ENCODE measurements at places on chromosomes 11 and 22.

DNA sequence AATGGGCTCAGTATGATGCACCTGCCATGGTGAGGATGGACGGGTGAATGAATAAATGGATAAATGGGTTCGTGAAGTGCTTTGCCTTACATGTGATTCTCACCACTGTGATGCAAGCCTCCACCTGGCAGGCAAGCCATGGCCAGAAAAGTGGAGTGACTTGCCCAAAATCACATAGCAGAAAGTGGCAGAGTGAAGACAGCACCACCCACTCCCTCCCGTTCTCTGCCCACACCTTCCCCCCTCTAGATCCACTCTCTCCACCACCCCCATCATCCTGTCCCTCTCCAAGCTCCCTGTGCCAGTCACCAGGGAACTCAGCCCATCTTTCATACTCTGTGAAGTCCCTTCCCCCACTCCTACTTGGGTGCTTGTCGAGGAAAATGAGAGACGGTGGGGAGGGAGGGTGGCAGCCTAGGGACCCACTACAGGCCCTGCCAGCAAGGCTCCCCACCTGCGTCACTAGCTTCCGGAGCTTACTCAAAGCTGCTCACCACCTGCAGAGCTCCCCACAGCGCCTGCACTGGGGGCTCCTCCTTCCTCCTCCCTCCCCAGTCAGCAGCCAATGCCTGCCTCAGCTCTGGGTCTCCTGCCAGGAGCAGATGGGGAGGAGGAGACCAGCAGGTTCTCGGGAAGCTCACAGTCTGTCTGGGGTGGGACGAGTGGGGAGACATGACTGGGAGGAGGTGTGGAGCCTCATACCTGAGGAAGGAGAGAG, 82.3 kb downstream of the PDE2A start:
- DNase-seq: no peak

GRCh38 chr22:46902998-46903916, 140.8 kb downstream of the TBC1D22A start:
- DNase-seq: no peak

DNA sequence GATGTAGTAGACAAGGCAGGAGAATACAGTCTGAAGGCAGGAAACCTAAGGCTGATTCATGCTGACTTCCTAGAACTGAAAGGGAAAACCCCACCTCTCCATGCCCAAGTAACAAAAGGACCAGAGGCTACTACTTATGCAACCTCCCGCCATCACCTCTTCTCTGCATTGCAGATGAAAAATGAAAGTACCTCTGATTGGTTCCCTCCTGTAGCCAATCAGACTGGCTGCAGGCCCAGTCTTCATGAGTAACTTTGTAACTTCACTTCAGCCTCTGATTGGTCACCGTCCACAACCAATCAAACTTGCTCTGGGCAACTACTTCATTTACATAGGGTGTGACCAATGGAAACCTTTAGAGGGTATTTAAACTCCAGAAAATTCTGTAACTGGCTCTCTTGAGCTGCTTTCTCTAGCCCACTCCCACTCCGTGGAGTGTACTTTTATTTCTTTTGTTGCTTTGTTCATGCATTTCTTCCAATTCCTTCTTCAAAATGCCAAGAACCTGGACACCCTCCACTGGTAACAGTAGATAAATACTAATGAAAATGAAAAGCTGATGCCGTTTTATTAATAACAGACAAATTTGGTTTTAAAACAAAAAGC, 5.2 kb upstream of the MAP6 start:
- peak; percentile 56 for DNase-seq

DNA sequence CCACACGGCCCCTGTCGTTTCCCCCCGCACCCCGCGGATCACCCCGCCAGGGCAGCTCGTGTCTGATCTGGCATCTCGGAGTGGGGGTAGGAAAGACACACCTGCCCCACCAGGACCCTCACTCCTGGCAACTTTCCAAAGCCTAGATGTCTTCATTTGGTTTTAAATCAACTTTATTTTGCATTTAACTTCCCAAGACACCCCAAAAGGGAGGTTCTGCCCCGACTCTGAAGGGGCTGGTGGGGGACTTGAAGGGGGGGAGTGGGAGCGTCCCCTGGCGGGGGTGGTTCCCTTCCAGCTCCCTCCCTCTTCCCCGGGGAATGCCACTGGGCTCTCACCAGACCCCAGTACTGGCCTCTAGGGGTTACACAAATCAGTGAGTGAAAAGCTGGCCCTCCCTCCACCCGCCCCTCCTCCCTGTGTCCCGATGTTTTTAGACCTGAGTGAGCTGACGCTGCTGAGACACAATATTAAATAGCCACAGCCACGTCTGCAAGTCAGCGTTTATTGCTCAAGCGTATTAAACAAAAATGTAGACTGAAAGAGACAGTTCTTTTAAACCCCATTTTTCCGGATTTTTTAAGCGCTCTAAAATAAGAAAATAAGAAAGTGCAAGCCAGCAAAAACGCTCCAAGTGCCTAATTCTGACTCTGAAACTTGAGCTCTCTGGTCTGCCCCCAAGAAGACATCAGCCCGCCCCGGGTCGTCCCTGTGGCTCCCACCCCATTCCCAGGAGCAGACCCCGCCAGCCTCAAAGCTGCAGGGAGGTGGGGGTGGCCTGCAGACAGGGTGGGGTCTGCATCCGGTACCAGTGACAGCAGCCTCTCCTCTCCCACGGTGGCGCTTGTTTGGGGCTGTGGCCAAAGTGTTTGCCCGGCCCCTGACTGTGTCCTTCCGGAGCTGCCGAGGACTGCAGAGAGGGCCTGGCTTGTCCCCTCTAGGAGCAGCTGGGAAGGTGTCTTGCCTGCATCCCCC, 1.1 kb upstream of the TTLL8 start:
- no peak for DNase-seq

GRCh38 chr11:29432719-29433325, 584.0 kb downstream of the KCNA4 start:
- DNase-seq: no peak

DNA sequence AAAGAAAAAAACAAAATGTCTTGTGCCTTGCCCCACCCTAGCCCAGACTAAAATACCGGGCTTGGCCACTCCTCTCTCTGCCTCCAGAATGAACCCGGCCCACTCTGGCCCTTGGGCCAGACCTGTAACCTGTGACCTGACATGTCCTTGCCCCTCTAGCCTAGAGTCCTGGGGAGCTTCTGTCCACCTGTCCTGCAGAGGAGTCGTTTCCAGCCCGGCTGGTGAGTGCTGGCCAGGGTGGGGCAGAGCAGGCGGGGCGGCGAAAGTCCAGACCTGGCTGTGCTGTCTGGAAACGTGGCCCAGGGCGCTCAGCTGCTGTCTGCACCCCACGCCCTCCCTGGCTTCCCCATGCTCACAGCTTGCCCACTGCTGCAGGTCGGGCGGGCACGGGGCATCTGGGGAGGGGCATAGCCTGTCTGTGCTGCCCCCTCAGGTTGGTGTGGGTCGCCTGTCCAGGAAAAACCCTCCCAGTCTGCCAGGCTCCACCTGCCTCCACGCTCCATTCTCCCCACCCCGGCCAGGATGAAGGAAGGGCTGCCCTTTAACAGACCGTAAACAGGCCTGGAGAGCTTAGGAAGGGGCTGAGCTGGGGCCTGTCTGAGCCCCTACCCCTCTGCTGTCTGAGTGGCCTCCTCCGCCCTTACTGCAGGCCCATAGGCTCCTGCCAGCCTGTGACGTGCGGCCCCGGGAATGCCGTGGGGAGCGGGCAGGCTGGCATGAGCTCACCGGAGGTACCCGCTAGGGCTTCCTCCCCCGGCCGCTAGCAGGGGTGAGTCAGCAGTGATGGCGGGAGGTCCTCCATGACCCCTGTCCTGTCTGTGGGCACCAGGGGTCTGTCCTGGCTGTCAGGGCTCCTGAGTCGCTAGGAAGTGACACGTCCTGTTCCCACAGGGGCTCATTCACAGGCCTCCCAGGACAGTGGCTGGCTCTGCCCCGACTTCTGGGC, 1.9 kb downstream of the CD151 start:
- DNase-seq: peak; percentile 75
